ENCODE measurements at places on chromosomes 5 and 9.
A peak's percentile ranks its signal among the peaks of the same experiment; 100 is the strongest.

- peak; percentile 90 for DNase-seq
Observed at GRCh38 chr9:87119328-87119881, 172.1 kb upstream of the GAS1 start.

- no peak for DNase-seq
Observed at GRCh38 chr5:139150367-139150999, 47.7 kb downstream of the SIL1 start.

- no peak for DNase-seq
Observed at GRCh38 chr9:132887181-132888120, 8.8 kb downstream of the SPACA9 start.

DNA sequence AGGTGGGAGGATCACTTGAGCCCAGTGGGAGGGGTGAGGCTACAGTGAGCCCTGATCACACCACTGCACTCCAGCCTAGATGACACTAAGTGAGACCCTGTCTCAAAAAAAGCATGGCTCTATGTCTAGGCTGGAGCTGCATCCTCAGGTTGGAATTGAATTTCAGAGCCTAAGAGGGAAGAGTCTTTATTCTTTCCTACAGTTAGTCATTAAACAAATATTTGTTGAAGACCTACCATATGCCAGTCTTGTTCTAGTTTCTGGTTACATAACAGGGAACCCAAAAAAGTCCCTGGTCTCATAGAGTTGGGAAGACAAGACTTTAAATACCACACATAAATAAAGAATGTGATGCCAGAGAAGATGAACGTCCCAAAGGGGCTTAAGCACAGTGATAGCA, 6.9 kb upstream of the GRPEL2 start:
- DNase-seq = no peak

DNA sequence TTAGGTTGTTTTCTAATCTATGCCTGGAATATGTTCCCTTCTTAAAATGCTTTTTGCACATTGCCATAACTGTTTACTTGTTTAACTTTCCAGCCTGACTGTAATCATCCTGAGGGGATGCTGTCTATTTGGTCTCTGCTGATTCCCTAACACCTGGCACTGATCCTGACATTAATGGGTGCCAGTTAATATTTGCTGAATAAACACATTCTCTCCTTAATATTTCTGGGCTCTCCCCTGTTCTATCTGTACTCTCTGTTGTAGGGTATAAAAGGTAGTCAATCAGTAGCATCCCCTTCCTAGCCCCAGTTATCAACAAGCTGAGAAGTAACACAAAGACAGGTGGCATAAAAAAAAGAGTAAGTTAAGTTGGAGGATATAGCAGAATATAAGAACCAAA, 21.3 kb upstream of the SLC31A2 start:
- no peak for DNase-seq

GRCh38 chr5:177530638-177531037, 13.9 kb upstream of the DDX41 start:
- no peak for DNase-seq

DNA sequence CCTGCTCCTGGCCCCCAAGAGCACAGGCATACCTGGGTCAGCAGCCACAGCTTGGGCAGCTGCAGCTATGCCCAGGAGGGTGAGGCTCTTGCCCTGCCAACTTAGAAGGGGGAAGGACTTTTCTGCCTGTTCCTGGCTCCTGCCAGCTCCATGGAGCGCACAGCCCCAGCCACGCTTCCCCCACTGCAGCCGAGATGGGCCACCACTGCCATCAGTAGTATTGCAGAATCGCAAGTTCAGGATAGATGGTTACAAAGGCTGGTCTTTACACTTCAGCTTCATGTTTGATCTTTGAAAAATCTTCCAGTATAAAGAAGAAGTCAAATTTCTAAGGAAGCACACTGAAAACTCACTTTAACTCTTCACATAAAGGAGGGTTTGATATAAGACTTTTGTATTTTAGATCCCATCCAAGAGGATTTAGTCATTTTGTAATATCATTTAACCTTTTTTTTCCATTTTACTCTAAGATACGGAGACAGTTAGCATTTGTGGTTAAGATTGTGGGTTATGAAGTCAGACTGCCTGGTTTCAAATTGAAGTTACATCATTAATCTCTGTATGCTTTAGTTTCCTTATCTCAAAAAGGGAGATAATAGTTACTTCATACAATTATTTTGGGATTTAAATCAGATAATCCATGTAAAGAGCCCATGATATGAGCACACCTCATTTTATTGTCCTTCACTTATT, 81.8 kb downstream of the NLN start:
- peak; percentile 8 for DNase-seq

DNA sequence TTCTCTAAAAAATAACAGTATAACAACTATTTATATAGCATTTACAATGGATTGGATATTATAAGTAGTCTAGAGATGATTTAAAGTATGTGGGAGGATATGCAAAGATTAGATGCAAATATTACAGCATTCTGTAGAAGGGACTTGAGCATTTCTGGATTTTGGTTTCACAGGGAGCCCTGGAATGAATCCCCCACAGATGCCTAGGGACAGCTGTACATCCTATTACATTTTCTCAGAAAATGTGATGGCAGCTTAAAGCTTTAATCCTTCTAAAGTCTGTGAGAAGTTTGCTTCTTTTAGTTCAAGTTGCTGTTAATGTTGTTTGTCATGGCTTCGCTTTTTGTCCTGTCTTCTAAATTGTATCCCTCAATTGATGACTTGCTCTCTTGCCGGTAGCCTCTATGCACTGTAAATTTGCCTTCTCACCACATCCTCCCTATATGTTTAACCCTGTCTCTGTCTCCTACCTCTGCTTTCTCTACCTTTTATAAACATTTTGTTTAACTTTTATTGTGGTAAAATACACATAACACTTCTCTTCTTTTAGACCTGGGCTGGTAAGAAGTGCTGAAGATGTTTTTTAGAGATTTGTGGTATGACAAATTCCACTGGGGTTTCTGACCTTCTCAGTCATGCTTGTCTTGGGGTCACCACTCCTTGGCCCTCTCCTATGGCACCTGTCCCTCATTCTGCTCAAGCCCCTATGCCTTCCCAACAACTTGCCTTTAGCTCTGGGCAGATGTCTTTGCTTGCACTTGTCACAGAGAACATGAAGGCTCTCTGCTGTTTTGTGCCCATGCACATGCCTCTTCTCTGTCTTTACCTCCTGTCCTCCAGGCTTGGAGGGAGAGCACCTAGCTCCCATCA, 37.9 kb downstream of the LNPEP start:
- DNase-seq = no peak

DNA sequence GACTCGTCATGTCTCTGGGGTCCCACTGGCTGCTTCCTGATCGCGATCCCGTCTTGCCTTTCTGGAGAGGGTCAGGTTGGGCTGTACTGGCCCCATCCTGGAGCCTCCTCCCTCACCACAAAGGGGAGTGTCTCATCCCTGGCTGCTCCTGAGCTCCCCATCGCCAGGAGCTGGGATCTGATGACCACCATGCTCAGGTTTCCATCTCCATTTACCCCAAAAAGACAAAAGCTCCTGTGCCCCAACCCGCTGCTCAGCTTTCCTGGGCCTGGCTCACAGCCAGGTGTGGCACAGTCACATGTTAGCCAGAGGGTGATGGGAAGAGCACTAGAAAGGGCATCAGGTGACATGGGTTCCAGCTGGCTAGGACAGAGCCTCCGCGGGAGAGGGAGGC, 47.3 kb upstream of the CDKN2AIPNL start:
- DNase-seq = no peak

GRCh38 chr9:135990468-135991429, 29.6 kb upstream of the UBAC1 start:
- DNase-seq = peak; percentile 51

- no peak for DNase-seq
Observed at GRCh38 chr5:5658226-5658625, 235.7 kb downstream of the ICE1 start.

DNA sequence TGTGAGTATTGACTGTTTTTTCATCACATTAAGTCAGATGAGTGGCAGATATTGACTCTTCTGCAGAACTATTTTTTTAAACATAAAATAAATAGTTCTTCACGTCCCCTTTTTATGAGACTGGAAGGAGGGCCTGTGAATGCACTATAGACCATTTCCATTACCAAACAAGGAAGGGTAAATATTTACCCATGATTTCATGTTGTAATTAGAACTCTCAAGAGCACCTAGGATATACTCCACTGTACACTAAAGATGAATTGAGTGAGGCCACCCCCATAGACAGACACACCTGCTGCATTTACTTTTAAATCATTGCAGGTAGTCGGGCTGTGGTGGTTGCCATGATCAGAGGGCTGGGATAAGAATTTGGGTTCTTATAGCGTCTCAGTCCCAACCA, 22.6 kb downstream of the SLC36A1 start:
- DNase-seq = no peak

DNA sequence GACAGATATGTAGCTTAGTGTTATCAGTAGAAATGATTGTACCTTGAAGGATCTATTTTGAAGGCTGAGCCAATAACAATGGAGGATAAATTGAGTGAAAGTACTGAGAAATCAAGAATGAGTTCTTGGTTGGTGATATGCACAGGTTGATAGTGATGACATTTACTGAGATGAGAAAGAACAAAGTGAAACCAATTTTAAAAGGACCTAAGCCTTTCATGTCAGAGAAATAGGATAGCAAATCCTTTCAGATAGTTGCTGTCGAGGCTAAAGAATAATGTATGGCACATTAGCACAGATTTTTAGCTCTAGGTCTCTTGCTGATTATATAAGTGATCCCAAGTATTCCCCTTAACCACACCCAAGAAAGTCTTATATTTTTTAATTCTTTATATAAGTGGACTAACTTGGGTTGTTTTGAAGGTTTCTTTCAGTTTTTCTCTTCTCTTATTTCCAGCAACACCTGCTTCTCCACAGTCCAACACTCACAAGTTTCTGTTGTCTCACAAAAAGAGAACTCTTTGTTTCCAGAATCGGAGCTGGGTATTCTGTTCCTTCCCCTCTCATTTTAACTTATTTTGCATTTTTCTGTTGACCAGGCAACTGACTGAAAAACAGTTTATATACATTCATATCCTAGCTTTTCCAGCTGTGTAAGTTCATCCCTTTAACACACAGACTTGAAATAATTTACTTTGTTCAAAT, 286.9 kb upstream of the ATP10B start:
- no peak for DNase-seq

- no peak for DNase-seq
Observed at GRCh38 chr9:257957-258356, 43.3 kb downstream of the DOCK8 start.

DNA sequence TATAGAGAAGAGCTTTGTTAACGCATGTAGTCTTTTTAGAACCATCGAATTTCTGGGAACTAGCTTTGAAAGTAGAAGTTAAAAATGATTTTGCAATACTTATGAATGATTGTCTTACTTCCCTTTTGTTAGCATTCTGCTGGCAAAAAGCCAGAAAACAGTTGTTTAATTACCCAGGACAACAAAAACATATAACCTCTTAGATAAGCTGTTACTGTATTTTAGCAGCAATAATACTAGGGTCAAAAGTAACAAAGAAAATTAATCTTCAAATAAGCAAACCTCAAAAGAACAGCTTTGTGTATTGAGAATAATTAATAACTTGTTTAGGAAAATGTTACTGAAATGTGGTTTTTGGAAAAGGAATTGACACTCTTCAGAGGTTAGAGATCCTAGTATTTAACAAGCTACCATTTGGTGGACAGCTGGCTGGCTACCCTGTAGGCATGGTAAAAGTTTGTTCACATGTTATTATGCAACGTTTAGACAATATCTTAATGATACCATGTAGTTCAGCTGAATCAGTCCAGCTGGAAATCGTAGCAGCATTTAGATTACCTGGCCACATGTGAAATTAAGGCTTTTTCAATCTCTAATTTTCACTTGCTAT, 3.8 kb downstream of the FGF10 start:
- DNase-seq = no peak

DNA sequence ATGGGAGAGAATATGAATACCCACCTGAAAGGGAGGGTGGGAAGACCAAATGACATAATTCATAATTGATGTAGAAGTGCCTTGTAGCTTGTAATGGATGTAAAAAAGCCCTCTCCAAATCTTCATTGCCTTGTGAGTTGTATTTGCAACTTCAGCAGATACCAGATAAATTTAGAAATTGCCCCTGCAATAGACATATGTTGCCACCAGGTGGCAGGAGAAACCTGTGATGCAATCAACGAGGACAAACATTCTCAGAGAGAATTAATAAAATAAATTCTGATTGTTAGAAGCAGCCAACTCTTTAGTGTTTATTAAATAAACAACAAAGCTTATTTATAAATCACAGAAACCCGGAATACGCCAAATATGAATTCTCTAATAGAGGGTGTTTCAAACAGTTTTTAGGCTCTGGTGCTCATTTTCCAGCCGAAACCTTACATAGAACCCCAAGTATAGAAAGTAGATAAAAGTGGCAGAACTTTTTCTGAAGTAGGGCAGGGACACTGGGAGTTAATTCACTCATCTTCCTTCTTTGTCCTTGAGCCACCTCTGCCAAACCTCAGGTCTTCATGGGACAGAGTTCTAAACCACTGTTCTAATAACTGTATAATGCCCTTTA, 147.8 kb downstream of the TMEM38B start:
- peak; percentile 44 for DNase-seq

- DNase-seq = no peak
Observed at GRCh38 chr9:105485131-105485530, 37.3 kb downstream of the FSD1L start.

DNA sequence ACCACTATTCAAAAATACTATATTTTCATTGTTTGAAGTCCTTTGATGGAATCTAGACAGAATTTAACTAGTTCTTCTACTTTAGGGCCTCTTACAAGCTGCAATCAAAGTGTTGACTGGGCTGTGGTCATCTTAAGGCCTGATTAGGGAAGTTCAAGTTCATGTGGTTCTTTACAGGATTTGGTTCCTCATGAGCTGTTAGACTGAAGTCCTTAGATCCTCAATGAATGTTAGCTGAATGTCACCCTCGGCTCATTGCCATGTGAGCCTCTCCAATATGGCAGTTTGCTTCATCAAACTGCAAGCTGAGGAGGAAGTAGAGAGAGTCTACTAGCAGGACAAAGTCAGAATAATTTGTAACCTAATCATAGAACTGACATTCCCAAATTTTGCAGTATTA, 135.1 kb downstream of the CSNK1G3 start:
- no peak for DNase-seq

GRCh38 chr5:95093211-95093610, 191.7 kb downstream of the MCTP1 start:
- DNase-seq = no peak

GRCh38 chr5:139885172-139885856, 89.7 kb downstream of the PSD2 start:
- no peak for DNase-seq

DNA sequence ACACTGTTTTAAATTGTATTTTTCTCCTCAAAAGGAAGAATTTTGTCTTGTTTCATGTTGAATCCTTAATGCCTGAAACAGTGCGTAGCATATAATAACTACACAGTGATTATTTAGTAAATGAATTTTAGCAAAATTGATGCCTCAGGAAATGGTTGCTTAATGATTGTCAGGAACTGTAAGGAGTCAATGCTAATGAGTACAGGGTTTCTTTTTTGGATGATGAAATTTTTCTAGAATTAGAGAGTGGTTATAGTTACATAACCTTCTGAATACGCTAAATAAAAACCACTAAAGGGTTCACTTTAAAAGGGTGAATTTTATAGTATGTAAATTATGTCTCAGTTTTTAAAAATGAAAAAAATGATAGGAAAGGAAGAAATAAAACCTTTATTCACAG, 14.9 kb downstream of the FAM151B start:
- no peak for DNase-seq

Data from mesenchymal stem cell (in vitro differentiated cells and primary cell).